Fibroblast of villous mesenchyme (primary cell): ENCODE measurements at places on chromosomes 16 and 17. TPM values are rescaled to one million over a fixed set of nuclear protein-coding genes. Genes with fewer than 3 reads are reported as not detected.

PLEKHH3 gene
- 13.8 and 15.1 TPM in 2 replicates for total RNA-seq

BAIAP2 gene
- 12.6 and 25.0 TPM in 2 replicates for total RNA-seq

GRCh38 chr16:89113661-89114060 lies 20.0 kb downstream of the ACSF3 start:
- no peak for DNase-seq

DNA sequence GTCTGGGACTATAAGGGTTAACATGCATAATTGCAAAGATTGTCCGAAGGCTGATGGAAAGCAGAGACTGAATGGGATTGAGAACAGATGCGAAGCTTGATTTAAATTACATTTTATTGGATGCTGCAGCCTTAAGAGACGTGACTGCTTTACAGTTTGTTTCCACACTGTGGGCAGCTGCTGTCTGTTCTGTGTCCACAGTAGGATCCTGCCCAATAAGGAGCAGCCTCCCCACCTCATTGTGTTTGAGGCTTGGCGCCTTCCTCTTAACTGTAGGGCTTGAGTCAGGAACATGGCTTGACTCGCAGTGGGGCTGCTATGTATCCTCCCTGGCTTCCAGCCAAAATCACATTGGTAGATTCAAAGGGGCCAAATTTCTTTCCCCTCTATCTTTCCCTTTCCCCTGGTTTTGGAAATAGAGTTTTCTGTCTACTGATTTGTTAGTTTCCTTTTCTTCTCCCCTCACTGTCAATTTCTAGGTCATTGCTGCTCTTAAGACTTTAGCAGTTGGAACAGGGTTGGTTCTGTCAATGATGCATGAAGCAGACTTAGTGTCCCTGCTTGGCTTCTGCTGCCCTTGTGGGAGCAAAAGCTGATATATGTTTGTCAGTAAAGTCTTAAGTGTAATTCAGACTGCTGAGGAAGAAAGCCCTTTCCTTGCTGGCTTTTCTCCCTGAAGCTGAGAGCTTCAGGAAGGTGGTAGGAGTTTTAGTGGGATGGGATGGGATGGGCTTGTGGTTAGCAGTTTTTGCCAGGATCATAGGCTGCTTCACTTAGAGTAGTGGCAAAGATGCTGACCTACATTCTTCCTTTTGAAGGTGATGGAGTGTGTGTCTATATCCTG lies 5.0 kb upstream of the RARA start:
- peak; percentile 89 for DNase-seq

DNA sequence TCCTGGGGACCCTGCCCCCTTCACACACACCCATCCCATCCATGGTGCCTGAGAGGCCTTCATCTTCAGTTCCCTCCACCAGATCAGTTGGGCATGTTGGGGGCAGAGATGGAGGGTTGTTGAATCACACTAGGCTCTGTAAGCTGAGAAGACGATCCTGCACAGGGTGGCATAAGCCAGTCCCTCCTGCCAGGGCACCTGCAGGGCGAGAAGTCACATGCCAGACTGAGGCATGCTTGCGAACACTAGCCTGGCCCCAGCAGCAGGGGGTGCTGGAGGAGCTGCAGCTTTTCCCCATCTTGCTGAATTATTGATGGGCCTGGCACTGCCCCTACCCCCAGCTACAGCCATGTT lies 6.1 kb upstream of the TBX2 start:
- DNase-seq, result no peak

GRCh38 chr17:40820228-40820838 lies 2.1 kb downstream of the KRT10 start:
- no peak for DNase-seq
